Stimulated activated CD4-positive, alpha-beta T cell treated with anti-CD3 and anti-CD28 coated beads, Interleukin-1b, Interleukin-23, amount 100 ng/mL, for 1 hour (primary cell): ENCODE measurements at places on chromosomes 3 and 15.

- DNase-seq, result no peak
Observed at GRCh38 chr3:157999246-157999645, 107.0 kb downstream of the SHOX2 start.

- no peak for DNase-seq
Observed at GRCh38 chr3:98824256-98824655, 61.1 kb downstream of the ST3GAL6 start.

GRCh38 chr15:63586790-63587189 lies 10.4 kb upstream of the FBXL22 start:
- no peak for DNase-seq

GRCh38 chr3:152785051-152785450 lies 49.9 kb upstream of the P2RY1 start:
- no peak for DNase-seq

DNA sequence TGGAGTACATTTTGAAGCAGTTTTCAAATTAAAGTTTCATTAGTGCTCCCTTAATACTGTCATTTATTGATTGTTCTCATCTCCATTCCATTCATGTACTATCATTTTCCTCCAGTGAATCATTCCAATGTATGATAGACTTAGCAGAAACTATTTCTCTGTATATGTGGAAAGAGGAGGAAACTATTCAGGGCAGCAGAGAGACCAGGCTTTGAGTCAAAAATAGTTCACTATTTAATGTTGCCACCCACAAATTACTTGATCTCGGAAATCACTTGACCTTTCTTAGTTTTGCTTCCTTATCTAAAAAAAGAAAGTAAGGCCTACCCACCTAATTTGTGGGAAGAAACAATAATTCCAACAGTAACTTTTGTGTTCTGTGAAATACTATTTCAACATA lies 610.5 kb upstream of the ZNF385D start:
- DNase-seq, result no peak

GRCh38 chr3:102687851-102688555 lies 253.2 kb downstream of the ZPLD1 start:
- no peak for DNase-seq

DNA sequence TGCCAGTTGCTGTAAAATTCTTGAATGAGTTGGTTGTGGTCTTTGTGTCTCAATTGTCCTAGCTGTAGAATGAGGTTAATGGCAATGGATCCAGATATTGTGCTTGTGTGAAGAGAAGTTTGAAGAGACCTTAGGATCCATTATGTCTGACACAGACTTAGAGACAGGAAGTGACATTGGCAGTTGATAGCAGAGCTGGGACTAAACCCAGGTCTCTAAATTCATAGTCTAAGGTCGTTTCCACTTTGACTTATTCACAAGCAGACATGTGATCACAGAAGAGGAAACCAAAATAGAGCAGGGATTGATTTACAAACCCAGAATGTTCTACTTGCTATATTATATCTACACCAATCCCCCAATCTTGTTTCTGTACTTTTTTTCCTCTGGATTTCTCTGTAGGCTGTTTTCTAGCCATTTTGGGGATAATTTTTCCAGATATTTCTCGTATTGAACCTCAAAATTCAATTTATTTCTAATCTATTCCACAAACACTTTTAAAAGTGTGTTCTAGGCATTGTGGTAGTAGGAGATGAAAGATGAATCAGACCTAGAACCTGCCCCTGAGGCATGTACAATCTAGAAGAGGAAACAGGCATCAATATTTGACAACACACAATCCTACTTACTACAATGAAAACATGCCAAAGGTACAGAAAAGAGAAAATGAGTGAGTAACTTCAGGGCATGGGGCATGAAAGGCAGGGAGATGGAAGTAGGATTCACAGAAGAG lies 123.3 kb downstream of the NFKBIZ start:
- no peak for DNase-seq

DNA sequence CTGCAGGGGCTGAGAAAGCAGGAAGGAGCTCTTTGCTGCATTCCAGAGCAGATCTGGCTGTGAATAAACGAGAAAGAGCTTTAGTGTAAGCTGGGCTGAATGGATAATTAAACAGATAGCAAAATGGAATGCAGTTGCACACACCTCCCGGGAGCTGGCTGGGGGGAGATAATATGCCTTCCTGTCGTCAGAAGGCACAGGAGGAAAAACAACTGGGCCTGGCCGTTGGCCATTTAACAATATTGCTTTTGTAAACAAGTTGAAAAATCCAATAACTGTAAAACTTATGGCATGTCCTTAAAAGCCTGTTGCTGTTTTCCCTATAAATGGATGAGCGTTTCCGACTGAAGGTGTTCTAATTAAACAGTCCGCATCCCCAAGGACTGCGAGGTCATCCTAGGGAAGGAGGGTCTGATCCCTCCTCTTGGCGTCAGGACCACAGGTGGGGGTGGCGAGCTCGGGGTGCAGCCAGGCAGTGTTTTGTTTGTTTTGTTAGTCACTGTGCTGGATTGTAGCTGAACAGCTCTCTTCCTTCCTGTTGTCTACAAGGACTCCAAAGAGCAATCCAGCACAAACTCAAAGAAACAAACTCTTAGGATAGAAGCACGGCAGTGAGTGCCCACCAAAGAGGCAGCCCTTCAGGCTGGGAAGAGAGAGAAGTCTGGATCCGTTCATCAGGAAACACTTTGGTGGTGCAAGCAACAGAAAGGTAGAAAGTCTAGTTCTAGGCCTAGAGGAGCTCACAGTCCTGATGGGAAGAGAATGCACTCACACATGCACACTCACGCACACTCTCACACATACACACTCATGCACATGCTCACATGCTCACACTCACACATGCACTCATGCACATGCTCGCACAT lies 133.4 kb upstream of the SMAD3 start:
- DNase-seq, result no peak

- no peak for DNase-seq
Observed at GRCh38 chr3:12918231-12918630, 76.9 kb upstream of the RPL32 start.

GRCh38 chr15:81357180-81357686 lies 16.8 kb downstream of the TMC3 start:
- DNase-seq, result no peak

- no peak for DNase-seq
Observed at GRCh38 chr3:146326875-146327543, 76.1 kb upstream of the PLSCR4 start.

DNA sequence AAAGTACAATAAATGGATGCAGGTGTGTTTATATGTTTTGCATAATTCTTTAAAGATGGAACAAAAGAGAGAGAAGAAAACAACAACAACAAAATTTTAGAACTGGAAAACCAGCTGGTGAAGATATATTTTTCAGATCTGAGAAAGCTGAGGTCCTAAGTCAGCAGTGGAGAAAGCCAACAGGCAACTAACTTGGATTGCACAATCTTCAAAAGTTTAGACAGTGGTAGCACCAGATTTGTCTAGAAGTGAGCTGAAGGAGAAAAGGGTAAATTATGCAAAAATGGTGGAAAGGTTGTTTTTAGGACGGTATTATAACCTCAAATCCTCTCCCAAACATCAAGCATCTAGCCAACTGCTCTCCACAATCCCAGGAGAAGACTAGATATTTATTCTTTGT lies 17.0 kb downstream of the FGF12 start:
- no peak for DNase-seq

- no peak for DNase-seq
Observed at GRCh38 chr3:4996223-4996765, 17.1 kb downstream of the BHLHE40 start.

- no peak for DNase-seq
Observed at GRCh38 chr15:67843571-67844387, 3.9 kb upstream of the RNU6-1 start.

GRCh38 chr3:133943639-133944141 lies 48.0 kb upstream of the RAB6B start:
- DNase-seq, result no peak

GRCh38 chr3:122265957-122266356 lies 59.1 kb upstream of the CSTA start:
- DNase-seq, result no peak

GRCh38 chr3:192894676-192895075 lies 23.0 kb downstream of the MB21D2 start:
- DNase-seq, result no peak

GRCh38 chr15:42549741-42550392 lies 1.2 kb downstream of the HAUS2 start:
- no peak for DNase-seq

GRCh38 chr3:33881156-33882064 lies 83.0 kb downstream of the PDCD6IP start:
- no peak for DNase-seq

DNA sequence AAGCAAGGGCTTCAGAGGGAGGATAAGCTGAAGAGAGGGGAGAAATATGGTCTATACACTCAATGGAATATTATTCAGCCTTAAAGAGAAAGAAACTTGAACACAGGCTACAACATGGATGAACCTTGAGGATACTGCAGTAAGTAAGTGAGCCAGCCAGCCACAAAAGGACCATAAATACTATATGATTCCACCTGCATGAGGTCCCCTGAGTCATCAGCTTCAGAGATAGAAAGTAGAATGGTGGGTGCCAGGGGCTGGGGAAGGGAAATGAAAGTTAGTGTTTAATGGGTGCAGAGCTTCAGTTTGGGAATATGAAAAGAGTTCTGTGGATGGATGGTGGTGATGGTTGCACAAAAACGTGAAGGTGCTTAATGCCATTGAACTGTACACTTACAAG lies 68.4 kb upstream of the SEC13 start:
- no peak for DNase-seq

DNA sequence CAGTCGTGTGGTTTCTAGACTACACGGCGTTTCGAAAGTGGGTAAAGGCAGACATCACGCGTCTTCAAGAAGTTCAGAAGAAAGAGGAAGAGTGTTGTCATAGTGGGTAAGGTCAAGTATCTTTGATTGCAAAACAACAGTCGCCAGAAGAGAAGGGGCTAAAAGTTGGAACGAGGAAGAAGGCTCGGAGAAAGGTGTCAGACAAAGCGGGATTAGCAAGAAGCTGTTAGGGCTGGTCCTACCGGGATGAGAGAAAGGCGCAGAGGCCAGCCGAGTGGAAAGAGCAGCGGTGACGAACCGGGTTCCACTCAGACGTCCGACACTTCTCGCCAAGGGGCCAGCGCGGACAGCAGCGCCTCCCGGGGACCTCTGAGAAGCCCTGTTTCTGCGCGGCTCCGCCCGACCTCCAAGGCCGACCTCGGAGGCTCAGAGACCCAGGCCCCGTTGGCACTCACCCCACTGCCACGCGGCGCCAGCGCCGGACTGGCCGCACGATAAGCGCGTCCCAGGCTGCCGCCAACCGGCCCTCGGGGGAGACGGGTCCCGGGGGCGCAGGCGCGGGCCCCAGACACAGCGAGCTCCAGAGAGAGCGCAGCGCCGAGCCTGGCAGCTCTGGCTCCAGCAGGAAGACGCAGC lies 436 bp downstream of the ADPGK start:
- DNase-seq, result peak; percentile 2

- DNase-seq, result no peak
Observed at GRCh38 chr3:193917158-193917557, 218.8 kb upstream of the HES1 start.

DNA sequence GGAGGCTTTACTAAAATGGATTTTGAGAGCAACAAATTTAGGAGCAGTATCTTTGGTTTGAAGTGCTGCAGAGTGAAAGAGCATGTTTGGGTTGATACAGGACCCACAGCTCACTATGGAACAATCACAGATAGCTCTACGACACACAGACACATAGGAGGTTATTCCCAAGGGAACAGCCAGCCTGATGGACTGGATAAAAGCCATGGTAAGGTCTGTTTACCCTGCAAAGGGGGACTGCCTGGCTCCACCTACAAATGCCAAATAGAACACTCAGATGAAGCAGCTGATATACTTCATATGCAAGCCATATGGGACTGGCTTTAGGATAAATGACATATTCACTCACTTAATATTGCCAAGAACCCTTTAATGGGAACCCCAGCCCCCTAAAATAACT lies 75.4 kb downstream of the CDC25A start:
- no peak for DNase-seq

- no peak for DNase-seq
Observed at GRCh38 chr15:83200589-83200988, 7.0 kb downstream of the HDGFL3 start.

DNA sequence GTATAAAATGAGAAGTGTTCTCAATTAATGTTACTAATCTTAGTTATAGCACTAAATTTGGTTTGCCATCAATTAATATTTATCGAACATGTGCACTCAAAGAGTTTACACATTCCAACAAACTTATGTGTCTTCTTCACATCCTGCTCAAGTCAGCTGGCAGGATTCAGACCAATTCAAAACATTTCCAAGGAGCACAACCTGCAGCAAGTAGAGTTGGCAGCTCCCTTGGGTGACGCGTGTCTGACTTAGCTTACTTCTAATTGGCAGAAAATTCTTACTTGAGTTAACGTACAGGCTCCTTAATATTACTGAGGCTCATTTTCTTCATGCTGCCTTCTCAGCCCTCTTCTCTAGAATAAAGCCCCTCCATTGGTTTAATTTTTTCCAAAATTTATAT lies 110.4 kb upstream of the PFN2 start:
- DNase-seq, result no peak

GRCh38 chr3:95228416-95228815 lies 1165.6 kb downstream of the NSUN3 start:
- no peak for DNase-seq

- DNase-seq, result no peak
Observed at GRCh38 chr15:79933231-79933630, 36.4 kb upstream of the MTHFS start.

DNA sequence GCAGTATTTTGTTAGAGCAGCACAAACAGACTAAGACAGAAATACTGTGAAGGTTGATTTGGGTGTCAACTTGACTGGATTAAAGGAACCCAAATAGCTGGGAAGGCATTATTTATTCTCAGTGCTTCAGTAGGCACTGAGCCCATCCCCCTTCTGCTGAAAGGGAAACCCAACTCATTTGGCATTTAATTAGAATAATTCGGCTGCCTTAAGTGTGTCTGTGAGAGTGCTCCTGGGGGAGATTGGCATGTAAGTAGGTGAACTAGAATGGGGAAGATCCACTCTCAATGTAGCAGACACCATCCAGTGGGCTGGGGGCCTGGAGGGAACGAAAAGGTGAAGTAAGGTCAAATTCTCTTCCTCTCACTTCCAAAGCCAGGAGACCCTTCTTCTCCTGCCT lies 20.5 kb upstream of the SLCO3A1 start:
- no peak for DNase-seq

DNA sequence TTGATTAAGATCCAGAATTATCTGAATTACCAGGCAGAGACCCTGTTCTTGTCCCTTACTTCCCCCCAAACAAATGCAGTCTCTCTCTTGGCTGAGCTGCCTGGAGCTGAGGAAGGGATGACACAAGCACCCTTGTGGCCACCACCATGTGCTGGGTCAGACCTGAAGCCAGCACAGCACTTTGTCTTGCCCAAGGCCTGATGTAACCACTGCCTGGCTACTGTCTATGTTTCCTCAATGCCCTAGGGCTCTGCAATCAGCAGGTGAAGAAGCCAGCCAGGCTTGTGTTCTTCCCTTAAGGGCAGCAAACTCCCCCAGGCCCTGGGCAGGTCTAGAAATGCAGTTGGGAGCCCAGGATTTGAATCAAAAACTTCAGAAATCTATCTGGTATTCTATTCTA lies 15.8 kb upstream of the CASR start:
- no peak for DNase-seq

- no peak for DNase-seq
Observed at GRCh38 chr3:43453981-43454380, 167.6 kb downstream of the SNRK start.

- DNase-seq, result no peak
Observed at GRCh38 chr15:57537072-57537471, 54.6 kb upstream of the MYZAP start.

GRCh38 chr3:154583086-154583634 lies 153.2 kb upstream of the GPR149 start:
- DNase-seq, result no peak
